ENCODE measurements at places on chromosomes 2 and 18.

DNA sequence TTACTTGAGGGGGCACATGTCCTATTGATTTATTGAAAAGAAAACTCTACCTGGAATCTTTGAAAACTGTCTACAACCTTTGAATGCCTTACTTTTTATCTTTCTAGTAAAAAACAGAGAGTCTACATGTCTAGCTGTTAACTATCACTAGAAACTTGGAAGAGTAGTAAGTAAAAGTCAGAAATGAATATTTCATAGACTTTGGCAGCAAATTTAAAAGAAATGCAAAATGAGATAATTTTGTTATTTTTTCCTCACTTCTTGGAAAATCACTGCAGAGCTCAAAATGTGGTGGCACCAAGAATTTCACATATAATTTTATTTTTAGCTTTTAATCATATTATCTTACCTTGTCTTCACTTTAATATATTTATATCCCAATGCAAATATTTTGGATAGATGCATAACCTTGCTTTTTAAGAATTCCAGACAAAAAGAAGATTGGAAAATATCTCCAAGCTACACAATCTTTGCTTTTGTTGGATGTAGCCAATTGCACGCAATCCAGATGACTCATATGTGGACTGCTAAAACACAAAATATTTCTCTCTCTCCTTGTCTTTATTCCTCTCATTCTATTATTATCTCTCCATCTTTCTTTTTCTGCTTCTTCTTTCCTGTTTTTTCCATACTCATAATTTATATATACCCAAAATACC lies 92.2 kb upstream of the DSEL start:
- DNase-seq, result no peak

DNA sequence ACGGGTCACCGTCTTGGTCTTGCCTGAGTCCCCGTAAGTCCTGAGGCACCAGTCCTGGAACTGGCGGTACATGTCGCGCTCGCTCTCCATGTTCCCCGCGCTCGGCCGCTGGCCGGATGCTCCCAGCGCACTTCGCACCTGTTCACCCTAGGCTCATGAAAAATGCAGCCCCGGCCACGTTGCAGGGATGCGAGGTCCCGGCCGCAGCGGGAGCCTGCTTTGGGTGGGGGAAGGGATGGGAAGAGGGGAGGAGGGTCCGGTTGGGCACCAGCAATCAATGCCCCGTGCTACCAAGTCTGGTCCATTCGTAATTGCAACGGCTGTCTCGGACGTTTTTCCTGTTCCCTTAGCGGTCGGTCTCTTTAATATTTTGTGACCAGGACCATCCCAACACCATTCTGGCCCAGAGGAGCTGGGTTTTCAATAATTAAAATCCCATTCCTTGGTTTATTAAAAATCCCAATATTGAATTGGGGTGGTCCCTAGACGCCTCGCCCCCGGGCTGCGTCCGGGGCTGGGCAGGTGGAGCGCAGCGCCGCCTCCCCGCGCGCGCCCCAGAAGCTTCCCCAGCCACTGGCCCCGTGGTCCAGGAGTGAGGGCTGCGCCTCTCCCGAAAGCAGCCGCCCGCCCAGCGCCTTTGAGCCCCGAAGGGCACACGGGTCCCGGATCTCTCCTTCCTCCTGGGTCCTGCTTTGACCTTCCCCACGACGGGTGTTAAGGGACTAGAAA lies 1.4 kb downstream of the NOL4 start:
- DNase-seq, result no peak

- DNase-seq, result no peak
Measured at GRCh38 chr2:112827604-112828185, 8.9 kb downstream of the IL1B start.

GRCh38 chr2:215619989-215620388 lies 184.1 kb upstream of the FN1 start:
- DNase-seq, result no peak

DNA sequence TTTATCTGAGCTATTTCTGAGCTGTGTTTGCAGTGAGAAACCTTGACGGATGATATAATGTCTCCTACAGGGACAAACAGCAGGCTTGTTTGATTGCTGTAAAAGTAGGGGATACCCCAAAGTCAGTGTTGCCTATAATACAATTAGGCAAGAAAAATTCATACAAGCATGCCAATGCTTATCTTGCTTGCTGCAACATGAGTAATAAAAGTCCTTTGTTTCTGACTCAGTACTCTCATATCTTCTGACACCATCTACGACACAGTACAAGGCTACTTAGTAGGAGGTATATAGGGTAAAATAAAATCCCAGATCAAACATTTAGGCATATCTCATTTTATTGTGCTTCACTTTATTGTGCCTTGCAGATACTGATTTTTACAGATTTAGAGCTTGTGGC lies 33.0 kb downstream of the ERBB4 start:
- no peak for DNase-seq

- DNase-seq, result no peak
Measured at GRCh38 chr2:59866436-59866835, 687.0 kb downstream of the BCL11A start.

- no peak for DNase-seq
Measured at GRCh38 chr2:202149155-202149762, 76.2 kb downstream of the KIAA2012 start.

GRCh38 chr18:4024702-4025101 lies 430.4 kb downstream of the DLGAP1 start:
- DNase-seq, result no peak

GRCh38 chr2:236250286-236250685 lies 13.9 kb downstream of the ASB18 start:
- DNase-seq, result no peak

DNA sequence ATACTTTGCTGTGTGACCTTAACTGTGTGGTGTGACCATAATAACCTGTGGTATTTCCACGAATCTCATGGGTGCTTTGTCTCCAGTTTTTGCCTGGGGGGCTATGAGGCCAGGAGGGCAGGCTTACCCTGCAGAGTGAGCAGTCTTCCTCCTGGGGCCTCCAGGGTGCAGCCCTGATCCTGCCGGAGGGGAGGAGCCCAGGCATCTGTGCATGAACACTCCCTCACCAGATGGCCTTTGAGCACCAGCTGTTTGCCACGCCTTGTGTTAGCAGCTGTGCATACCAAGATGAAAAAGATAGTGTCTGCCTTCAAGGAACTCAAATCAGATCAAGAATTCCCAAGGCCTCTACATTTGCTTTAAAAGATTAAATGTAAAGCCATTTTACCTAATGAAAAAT lies 75.0 kb upstream of the RBM44 start:
- no peak for DNase-seq

DNA sequence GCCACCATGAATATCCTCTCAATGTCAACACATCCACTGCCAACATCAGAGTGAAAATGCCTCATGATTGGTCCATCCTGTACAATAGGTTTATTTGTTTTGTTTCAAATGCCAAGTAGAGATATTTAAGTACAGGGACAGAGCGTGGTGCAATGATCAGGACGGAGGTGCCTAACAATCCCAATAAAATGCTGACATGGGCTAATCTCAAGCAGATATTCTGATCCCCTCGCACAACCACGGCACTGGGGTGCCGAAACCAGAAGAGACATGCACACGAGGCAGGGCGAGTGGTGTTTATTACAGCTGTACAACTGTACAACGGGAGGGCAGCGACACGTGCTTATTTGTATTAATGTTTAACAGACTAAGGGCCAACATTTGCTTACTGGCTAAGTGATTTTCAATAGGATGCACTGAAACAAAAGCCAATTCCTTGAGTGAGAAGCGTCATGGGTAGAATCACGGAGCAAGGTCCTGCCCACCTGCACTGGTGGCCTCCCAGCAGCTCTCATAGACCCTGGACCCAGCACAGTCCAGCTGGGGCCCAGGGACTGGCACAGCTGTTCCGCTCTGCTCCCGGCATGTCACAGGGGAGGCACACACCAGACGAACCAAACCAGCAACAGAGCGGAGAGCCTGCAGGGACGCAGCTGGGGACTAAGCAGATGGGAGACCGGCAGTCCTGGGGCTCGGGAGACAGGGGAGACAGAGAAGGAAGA lies 101.4 kb downstream of the HDAC4 start:
- DNase-seq, result no peak

DNA sequence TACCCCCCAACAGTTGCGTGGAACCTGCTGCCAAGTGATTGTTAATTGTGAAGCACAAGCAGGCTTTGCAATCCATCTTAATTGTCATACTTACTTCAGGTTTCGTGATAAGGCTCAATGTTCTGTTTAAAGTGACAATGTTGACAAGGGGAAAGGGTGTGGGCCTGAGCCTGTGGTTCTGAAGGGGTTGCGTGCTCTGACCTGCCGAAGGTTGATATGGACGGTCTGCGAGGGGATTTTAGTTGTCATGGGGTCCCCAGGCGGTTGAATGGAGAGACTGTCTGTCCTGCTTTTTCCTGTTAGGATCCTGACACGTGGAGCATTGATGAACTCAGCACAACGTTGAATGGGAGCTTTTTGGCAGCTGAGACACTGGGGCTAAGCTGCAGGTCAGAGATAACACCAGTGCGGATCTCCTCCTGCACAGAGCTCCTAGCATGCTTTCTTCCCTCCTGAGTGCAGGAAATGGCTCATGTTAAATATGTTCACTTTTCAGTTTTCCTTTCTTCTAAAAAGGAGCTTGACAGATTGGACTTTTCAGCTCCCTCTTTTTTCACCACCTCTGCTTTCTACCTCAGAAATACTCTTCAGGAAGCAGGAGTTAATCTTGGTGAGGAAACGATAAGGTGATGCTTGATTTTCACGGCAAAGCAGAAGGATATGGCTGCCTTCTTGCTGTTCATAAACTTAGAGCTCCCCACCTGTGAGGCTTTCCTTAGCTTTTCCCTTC lies 62.9 kb upstream of the ZEB2 start:
- DNase-seq, result no peak

DNA sequence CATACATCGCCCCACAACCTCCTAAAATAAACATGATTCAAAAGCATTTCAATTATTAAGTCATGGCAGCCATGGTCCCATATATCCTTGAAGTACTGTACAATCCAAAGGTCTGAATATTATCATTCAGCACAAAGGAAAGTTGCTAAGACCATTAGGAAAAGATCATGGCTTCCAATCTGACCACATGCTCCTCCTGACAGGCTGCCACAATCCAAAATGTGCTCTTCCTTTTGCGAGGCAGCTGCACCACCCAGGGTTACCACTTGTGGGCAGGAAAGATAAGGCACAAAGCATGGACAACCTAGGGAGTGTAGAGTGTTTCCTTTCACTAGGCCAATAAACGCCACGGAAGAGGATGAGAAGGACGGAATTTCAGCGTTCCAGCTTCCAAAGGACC lies 5.4 kb downstream of the BOLA3 start:
- DNase-seq, result no peak

- DNase-seq, result no peak
Measured at GRCh38 chr18:77061281-77061945, 71.2 kb downstream of the MBP start.

DNA sequence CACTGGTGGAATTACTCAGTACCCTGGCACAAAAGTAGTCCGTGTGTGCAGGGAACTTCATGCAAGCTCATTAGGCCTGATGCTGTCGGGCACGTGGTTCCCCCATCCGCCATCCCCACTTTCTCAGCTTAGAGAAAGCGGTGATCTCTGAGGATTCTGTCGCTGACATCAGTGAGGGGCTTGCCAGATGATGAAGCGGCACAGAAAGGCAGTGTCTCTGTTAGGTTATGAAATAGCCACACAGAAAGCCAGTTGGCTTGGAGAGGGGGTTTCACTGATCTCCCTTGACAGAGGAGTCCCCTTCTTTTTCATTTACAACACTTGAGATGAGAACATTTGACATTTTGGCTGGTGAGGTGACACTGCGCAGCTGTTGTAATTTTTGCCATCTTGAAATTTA lies 179.7 kb downstream of the FAM210A start:
- no peak for DNase-seq

- DNase-seq, result no peak
Measured at GRCh38 chr2:74206180-74206688, 7.8 kb downstream of the MTHFD2 start.

- DNase-seq, result no peak
Measured at GRCh38 chr2:217993138-217993537, 9.7 kb downstream of the TNS1 start.

DNA sequence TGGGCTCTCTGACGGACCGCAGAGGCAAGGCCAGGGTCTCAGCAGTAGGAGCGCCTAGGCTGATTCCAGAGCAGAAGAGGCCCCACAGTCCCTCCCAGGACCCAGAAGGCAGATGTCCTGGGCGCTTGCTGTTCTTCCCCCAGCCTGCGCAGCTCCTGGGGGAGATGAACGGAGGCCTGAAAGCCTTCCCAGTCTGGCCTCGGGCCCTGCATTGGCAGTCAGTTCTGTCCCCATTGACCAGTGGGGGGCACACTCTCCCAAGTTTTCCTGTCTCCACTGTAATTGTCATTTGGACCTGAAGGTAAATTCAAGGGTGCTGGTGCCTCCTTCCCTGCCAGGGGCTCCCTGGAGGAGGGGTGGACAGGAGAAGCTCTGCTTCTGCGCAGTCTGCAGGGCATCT lies 345.7 kb downstream of the CYP26B1 start:
- DNase-seq, result no peak

DNA sequence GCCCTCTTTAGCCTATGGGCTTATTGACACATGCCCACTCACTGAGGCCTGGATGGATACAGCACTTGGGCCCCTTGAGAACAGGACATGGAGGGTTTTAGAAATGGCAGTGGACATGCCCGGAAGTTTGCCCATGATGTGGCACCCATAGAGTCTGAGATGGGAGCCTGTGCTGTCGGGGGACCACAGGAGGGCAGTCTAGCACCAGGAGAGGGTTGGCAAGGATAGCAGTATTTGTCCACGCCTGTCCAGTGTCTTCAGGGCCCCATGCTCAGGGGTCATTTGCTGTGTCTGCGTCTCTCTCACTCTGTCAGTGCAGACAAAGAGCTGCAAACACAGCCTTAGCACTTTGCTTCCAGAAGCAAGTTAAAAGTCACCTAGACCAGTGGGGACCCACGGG lies 48.7 kb downstream of the IL1RL2 start:
- DNase-seq, result no peak

- no peak for DNase-seq
Measured at GRCh38 chr2:36819095-36819711, 122.7 kb downstream of the VIT start.

GRCh38 chr2:110827511-110827910 lies 95.1 kb downstream of the ACOXL start:
- no peak for DNase-seq

All from stimulated activated CD8-positive, alpha-beta memory T cell treated with anti-CD3 and anti-CD28 coated beads, Interleukin-15, amount 100 ng/mL, for 24 hours (primary cell).